Suprapubic skin (tissue), 4 donors: ENCODE measurements at places on chromosomes 3 and 15. TPM values are rescaled to one million over a fixed set of nuclear protein-coding genes. Genes with fewer than 3 reads are reported as not detected.

- H3K4me3 ChIP-seq, result no peak overlapping the region
- no peak overlapping the region for H3K27ac ChIP-seq
- H3K27me3 ChIP-seq, result no peaks in the 10 kb centered on the region
- no peak for DNase-seq
- no peaks in the 10 kb centered on the region for H3K36me3 ChIP-seq
Measured at GRCh38 chr3:107589454-107589853, 66.7 kb downstream of the BBX start.

GRCh38 chr3:126930936-126931600 is 51.8 kb upstream of the PLXNA1 start:
- H3K4me1 ChIP-seq, result peaks cover 26% of the 10 kb centered on the region
- H3K27ac ChIP-seq, result no peak overlapping the region
- no peaks in the 10 kb centered on the region for H3K36me3 ChIP-seq
- no peak for DNase-seq

DNA sequence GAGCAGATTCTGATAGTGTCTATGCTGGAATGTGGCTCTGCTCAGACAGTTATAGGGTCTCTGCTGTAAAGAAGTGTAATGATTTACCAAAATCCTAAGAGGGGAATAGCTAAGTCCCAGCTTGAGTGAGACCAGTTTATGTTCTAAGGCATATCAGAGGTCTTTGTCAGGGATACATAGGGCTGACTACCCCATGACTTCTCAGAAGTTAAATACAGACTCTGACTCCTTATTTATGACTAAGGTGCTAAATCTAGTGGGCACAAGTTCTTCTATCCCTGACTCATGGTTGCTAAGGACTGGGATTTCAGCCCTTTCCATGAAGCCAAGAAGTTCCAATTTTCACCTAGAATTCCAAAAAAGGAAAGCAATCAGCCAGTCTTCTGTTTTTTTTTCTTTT is 192.6 kb upstream of the POU1F1 start:
- H3K4me1 ChIP-seq, result no peaks in the 10 kb centered on the region
- no peak overlapping the region for H3K4me3 ChIP-seq
- no peaks in the 10 kb centered on the region for H3K27me3 ChIP-seq
- H3K36me3 ChIP-seq, result no peaks in the 10 kb centered on the region
- no peak overlapping the region for H3K27ac ChIP-seq

- H3K4me3 ChIP-seq, result no peak overlapping the region
- no peaks in the 10 kb centered on the region for H3K27me3 ChIP-seq
- peaks cover under 1% of the 10 kb centered on the region for H3K4me1 ChIP-seq
Measured at GRCh38 chr3:72744330-72744729, 103.9 kb downstream of the SHQ1 start.

The TMEM40 gene
- total RNA-seq, result 82.2 TPM

GRCh38 chr15:39247574-39247973 is 333.3 kb upstream of the THBS1 start:
- no peak for DNase-seq
- no peaks in the 10 kb centered on the region for H3K36me3 ChIP-seq
- H3K4me1 ChIP-seq, result no peaks in the 10 kb centered on the region
- H3K4me3 ChIP-seq, result no peak overlapping the region

The ASB14 gene
- total RNA-seq, result not detected

GRCh38 chr15:38367476-38367875 is 86.5 kb upstream of the FAM98B start:
- no peak overlapping the region for H3K4me3 ChIP-seq
- H3K36me3 ChIP-seq, result no peaks in the 10 kb centered on the region
- H3K27ac ChIP-seq, result no peak overlapping the region
- DNase-seq, result no peak

DNA sequence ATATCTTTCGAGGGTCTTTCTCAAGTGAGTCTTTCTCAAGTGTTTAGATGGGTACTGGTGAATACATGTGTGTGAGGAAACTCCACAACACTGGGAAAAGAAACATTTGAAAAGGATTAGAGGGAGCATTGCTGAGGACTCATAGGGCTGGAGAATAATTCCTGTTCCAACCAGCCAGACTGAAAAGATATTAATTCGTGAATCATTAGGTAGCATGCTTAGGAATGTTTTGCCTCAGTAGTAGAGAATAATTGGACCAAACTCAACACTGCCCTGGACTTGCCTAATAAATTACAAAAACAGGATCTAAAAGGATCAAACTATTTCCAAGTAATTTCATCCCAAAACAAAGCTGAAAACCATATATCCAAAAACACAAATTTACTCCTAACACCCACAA is 17.3 kb downstream of the PP2D1 start:
- no peak overlapping the region for H3K4me3 ChIP-seq
- H3K27ac ChIP-seq, result no peak overlapping the region
- no peaks in the 10 kb centered on the region for H3K27me3 ChIP-seq
- no peaks in the 10 kb centered on the region for H3K36me3 ChIP-seq

DNA sequence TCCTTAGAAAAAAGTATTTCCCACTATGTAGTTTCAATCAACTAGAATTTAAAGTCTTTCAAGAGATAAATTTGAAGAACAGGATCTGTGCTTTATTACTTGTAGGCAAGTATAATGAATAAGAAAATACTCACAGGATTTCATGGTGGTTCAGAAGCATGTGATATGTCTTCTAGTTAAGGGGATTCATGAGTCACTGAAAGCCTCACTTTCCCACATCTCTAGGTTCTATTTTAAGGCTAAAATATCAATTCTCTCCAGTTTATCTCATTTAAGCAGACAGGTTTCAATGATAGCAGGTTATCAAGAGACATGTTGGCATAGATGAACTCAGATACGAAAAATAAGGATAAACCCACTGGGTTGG is 437.8 kb upstream of the BCHE start:
- H3K4me1 ChIP-seq, result no peaks in the 10 kb centered on the region
- no peaks in the 10 kb centered on the region for H3K36me3 ChIP-seq
- no peak for DNase-seq
- H3K27me3 ChIP-seq, result no peaks in the 10 kb centered on the region

DNA sequence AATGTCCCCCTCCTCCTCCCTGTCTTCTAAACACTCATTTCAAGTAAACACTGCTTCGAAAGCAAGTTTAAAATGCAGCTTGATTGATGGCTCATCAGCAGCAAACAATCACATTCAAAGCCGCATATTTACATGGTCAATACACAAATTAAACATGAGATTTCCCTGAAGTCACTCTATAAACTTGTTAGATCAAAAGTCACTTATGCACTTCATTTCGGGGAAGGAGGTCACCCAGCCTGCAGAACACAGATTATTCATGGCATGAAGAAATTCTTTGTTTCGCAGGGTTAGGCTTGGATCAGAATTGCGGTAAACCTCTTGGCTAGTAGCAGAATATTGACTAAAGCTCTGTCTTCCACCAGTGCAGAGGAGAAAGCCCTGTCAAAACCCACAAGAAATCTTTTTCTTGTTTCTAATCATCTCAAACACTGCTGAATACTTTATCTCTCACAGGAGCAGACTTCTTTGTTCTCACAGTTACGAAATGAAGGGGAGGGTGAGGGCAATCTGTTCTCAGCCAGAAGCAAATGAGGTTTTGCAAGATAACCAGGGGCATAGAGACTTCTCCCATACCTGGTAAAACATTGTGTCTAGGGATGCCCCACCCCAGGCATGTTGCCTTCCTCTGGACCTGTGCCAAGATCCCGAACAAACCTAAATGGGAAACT is 133.3 kb upstream of the CHL1 start:
- no peaks in the 10 kb centered on the region for H3K27me3 ChIP-seq
- H3K27ac ChIP-seq, result no peak overlapping the region
- no peak for DNase-seq
- H3K4me1 ChIP-seq, result peaks cover 6% of the 10 kb centered on the region
- no peaks in the 10 kb centered on the region for H3K36me3 ChIP-seq

The GPR15 gene
- not detected for total RNA-seq

The CX3CR1 gene
- total RNA-seq, result 0.97 TPM

The TMCO5A gene
- not detected for total RNA-seq

- H3K27me3 ChIP-seq, result no peaks in the 10 kb centered on the region
- DNase-seq, result no peak
- H3K4me1 ChIP-seq, result no peaks in the 10 kb centered on the region
- H3K27ac ChIP-seq, result no peak overlapping the region
Measured at GRCh38 chr3:174769171-174769570, 90.0 kb upstream of the NAALADL2 start.
